Kasumi-1 (cell line): ENCODE measurements at places on chromosomes 7 and 10.

DNA sequence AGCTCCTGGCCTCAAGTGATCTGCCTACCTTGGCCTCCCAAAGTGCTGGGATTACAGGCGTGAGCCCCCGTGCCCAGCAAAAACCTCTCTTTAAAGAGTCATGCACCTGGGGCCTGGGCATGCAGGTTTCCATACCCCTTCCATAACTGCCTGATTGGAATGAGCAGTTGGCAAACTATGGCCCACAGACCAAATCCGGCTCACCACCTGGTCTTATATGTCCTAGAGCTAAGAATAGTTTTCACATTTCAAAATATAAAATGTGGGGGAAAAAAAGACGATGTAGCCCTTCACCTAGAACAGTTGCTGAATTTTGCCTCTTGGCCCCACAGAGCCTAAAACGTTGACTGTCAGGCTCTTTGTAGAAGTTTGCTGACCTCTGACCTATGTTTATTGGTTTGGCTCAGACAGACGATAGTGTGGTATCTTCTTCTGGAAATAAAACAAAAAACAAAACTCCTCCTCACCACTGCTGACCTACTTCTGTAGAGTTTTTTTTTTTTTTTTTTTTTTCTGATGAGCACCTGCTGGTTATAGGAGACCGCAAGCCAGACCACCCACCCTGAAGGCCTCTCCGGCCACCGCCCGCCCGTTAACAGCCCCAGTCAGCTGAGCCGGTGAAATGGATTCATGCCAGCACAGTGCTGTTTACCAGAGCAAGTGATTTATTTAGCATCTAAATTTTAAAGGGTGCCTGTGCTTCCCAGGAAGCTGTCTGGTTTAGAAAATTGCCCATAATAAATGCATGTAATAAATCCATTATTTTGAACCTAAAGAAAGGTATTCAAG lies 33.5 kb upstream of the SFRP5 start:
- DNase-seq, result no peak

- DNase-seq, result peak; percentile 18
Measured at GRCh38 chr7:139118805-139119485, 9.4 kb upstream of the ZC3HAV1 start.

DNA sequence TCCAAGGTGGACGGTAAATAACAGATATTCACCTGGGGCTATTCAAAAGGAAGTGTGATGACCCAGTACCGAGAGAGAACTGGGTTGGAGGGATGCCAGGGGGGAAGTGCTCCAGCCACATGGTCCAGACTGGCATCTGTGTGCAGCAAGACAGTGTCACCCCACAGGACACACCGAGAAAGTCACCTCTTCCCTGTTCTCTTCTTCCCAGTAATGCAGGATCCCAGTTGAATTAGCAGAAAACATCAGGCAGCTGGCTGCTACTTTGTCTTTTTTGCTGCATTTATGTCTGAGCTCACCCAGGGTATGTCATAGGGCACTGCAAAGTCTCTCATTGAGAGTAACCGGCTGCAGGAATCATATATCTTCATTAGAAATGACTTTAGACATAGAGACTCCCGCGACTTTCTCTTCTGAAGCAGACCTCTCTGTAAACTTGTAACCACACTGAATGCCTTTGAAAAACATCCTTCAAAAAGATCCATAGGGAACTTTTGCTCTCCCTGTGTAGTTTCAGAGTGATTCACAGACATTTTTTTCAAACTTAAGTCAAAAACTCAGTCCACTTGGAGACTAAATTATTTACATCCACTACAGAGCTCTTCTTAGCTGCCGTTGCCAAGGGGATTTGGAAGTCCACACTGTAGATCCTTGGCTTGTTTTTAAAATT lies 609.0 kb upstream of the DPP6 start:
- no peak for DNase-seq

DNA sequence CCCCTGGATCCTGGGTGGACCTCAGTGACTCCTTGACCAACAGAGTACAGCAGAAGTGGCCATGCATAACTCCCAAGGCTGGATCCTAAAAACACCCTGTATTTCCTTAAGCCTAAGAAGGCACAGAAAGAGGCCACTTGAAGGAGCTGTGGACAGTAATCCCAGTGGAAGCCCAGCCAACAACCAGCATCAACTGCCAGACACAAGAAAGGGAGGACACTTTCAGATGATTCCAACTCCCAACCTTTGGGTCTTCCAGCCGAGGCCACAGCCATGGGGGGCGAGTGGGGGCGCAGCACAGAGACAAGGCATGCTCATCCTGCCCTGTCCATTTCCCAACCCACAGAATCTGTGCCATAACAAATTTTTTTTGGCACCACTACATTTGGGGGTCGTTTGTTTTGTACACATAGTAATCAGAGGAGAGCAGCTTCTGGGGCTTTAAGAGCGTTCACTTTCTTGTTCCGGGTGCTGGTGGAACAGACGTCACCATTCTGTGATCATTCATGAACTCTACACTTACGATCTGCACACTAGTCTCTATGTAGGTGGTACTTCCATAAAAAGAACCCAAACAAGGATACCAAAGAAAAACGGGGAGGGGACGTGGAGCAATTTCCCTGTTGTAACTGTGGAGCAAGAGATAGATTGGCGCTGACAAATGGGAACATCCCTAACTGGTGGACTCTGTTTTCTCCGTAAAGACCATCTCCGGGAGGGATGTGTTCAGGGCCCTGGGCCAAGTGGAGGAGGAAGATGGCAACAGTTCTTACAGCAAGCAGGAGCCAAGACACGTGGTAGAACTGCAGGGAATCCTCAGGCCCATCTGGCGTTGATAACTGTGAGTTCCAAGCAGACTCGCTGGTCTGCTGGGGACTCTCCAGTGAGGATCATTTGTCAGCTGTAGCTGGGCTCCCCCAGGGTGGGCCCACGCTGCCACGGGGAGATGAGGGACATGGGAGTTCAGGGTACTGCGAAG lies 6.0 kb upstream of the SLC29A3 start:
- DNase-seq, result no peak

GRCh38 chr10:118459642-118460193 lies 117.6 kb upstream of the FAM204A start:
- peak; percentile 70 for DNase-seq

GRCh38 chr10:64170791-64171190 lies 649.6 kb downstream of the REEP3 start:
- no peak for DNase-seq

- no peak for DNase-seq
Measured at GRCh38 chr7:34756025-34756437, 98.0 kb downstream of the NPSR1 start.

DNA sequence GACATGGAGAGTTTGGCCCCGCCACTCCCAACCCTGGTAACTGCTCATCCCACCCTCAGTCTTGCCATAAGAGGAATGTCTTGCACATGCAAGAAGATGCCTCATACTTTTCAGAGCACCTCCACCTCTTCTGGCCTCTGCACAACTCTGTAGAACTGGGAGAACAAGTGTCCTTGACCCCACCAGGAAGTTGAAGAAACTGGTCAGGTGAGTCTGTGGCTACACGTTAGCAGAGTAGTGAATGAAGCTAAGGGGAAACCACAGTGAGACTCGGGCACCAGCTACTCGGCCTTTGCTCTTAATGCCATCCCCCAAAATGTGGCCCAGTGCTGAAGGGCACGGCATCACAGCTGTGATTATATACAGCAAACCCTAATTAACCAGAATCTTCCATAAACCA lies 110.1 kb downstream of the ARID5B start:
- DNase-seq, result no peak

DNA sequence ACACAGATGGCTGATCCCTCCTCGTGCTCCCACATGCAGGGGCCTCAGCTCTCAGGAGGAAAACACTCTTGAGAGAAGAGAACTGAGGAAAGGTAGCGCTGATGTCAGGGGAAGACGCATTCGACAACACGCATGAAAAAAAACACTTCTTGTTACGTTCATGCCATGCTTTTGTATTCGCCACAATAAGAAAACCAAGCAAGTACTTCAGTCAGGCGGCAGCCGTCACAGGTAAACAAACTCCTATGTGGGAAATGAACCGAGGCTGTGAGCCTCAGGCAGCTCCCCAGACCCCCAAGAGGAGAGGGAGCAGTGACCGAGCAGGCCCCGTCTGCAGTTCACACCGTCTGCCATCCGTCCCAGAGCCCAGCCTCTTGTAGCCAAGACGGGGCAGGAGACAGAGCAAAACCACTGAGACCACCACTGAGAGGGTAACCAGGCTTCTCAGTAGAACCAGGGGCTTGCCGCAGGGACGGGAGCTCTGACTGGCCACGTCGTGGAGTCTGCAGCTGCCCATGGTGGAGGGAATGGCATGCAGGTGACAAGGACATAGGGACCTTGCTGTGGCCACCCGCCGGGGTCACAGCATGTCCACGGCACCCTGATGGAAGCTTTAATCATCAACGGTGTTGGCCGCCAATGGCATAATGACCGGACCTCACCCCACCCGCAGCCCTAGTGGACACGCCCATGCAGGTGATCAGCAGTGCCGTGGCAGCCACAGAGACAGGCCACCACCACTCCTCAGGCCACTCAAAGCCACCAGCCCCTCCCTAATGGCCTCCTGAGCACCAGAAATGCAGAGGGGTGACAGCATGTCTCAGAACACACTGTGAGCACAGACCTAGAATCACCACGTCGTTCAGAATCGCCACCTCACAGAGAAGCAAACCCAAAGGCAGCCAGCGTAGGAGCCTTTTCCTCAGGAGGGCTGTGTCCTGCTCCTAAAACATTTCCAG lies 304.3 kb downstream of the PTPRN2 start:
- no peak for DNase-seq

DNA sequence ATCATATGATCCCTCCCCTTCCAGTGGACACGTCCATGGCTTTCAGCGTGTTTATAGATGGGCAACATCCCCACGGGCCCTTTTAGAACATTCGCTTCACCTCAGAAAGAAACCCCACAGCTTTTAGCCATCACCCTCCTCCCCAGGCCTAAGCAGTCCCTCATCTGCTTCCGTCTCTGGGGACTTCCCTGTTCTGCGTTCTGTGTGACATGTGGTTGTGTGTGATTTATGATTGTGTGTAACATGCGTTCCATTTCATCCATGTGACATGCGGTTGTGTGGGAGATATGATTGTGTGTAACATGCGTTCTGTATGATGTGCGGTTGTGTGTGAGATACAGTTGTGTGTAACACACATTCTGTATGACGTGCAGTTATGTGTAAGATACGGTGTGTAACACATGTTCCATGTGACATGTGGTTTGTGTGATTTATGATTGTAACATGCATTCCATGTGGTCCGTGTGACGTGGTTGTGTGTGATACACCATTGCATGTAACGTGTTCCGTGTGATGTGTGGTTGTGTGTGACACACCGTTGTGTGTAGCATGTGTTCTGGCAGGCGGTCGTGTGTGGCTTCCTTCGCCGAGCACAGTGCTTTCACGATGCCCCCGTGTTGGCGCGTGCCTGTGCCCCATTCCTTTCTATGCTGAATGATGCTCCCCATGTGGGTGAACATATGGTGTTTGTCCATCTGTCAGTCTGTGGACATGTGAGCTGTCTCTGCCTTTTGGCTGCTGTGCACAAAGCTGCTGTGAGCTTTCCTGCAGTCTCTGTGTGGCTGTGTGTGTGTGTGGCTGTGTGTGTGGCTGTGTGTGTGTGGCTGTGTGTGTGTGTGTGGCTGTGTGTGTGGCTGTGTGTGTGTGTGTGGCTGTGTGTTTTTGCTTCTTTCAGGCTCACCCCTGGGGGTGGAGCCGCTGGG lies 26.2 kb downstream of the PWWP2B start:
- peak; percentile 93 for DNase-seq

DNA sequence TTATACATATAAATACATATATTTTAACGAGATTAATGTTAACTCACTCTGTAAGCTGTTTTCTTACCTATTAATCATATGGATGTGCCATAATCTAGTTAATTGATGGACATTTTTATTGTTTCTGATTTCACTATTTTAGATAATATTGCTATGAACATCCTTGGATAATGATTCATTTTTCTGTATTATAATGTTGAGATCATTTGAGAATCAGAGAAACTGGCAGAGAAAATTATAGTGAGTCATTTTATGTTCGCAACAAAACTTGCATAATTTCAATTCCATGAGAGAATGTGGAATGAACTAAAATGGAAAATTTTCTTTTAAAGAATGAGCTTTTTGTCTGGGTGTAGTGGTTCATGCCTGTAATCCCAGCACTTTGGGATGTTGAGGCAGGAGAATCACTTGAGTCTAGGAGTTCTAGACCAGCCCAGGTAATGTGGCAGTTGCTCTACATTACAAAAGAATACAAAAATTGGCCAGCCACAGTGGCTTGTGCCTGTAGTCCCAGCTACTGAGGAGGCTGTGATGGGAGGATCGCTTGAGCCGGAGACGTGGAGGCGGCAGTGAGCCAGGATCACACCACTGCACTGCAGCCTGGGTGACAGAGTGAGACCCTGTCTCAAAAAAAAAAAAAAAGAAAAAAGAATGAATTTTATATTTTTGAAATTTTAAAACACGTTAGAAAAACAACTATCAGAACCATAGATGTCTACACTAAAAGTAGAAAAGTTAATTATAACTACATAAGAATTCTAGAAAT lies 40.5 kb downstream of the PAPSS2 start:
- no peak for DNase-seq

- DNase-seq, result no peak
Measured at GRCh38 chr10:15720635-15721287, 1.0 kb upstream of the ITGA8 start.

DNA sequence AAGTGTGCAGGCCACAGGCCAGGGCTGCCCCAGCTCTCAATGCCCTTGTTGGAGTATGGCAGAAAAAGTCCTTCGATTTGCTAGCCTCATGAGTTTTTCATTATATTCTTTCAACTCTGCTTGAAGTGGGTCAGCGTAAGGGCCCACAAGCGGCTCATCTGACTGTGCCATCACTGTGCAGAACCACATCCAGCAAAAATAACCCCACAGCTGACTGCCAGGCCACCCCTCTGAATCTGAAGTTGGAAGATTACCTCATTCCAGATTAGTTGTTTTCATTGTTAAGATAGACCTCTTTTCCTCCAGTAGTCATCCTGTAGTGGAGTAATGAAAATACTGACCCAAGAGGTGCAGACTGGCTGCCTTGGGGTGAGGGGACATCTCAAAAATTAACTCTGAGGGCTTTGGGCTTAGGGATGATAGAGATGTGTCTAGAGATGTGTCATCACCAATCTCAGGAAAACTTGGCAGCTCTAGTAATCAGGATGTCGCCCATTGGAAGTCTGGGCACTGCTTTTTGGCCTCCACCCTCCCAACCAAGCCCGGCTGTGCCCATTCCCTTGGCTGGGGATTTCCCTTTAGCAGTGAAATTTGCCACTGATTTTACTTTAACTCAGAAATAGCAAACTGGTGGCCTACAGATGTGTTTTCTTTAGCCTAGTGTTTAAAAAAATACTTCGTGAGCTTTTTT lies 164.3 kb downstream of the LCOR start:
- DNase-seq, result no peak

- no peak for DNase-seq
Measured at GRCh38 chr10:130764651-130765050, 546.9 kb downstream of the TCERG1L start.

- DNase-seq, result no peak
Measured at GRCh38 chr7:6268907-6269306, 3.5 kb downstream of the CYTH3 start.

DNA sequence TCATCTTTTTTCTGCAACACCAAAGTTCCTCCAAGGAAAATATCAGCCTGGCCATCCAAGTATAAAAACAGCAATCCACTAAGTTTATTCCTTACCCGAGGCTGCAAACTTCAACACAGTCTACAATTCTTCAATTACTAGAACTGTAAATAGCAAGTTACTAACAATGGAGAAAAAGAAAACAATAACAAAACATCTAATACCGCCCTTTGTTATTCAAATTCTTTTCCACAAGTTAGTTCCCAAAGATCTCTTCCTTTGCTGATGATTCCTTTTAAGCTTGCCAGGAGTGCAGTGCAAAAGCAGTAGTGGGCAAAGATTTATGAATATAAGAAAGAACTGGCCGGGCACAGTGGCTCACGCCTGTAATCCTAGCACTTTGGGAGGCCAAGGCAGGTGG lies 86.2 kb downstream of the CUL2 start:
- DNase-seq, result no peak
